ENCODE measurements at places on chromosomes 7 and 10.

DNA sequence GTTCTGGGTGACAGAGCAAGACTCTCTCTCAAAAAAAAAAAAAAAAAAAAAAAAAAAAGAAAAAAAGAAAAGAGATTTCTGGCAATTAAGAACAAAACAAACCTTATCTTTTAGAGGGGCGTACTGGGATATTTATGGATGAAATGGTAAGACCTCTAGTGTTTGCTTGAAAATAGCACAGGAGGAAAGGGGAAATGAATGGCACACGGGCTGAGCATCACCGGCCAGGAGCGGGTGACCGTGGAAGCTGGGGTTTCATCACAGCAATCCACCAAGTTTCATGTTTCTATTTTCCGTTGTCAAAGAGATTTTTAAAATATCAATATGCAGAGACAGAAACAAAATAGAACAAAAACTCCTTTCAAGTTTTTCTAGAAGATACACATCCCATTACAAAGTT lies 105.6 kb downstream of the SVIL start:
- DNase-seq: no peak

DNA sequence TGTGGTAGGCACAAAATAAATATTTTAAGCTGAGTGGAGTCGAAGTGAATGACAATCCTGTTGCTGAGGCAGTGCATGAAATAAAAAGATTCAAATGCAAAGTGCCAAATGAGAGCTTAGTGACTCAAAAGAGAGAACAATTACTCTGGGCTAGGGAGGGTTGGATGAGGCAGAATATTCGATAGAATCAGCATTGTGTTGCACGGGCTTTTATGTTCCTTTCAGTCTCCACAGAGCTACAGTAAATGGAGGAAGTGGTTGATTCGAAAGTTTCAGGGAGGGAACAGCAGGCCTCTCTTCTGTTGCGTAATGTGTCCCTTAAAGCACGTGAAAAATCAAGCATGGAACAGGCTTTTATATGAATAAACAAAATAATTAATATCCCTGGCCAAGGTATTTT lies 599.3 kb upstream of the CELF2 start:
- DNase-seq: no peak

GRCh38 chr7:33089142-33089541 lies 20.1 kb downstream of the RP9 start:
- no peak for DNase-seq

DNA sequence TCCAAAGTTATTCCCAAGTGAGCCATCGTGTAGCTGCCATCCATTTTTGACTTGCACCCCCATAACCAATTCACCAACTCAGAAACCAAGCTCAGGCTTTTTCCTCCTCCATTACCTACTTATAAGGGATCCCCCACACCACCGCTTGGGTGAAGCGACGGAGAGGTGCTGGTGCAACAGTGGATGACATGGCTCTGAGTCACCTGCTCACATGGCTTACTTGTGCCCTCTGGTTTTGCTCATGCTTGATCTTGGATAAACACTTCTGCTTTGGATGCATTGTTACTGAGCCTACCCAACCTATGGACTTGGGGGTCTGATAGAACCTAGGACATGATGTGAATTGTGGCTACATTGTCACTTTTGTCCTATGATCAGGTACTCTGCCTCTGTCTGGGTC lies 12.0 kb upstream of the AKR1B1 start:
- no peak for DNase-seq

DNA sequence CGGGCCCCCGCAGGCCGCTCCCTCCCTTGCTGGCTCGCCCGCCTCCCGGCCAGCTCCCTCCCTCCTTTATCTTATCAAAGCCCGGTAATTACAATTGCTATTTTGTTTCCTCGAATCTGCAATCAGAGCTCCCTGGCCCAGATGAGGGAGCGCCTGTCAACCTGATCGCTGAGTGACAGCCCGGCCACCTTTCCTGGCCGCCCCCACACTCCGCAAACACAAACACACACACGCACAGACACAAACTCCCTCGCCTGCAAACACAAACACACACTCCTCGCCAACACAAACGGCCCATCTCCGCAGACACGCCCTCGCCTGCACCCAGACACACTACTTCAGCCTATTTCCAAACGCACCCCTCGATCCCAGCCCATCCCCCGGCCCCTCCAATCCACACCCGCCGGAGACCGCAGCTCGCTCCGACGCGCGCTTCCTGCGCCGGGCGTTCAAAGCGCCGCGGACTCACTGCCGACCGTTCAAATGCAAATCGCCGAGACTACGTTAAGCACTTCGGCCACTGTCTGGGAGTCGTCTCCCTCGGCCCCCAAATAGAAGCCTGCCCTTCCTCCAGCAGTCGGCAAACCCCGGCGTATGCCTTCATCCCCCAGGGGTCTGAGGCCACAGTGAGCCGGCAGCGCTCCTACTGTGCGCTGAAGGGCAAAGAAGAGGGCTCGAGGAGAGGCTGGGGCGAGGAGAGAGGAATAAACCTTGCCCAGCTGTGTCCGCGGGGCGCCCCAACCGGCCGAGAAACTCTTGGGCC lies 3.0 kb upstream of the FGF8 start:
- DNase-seq: peak; percentile 78

DNA sequence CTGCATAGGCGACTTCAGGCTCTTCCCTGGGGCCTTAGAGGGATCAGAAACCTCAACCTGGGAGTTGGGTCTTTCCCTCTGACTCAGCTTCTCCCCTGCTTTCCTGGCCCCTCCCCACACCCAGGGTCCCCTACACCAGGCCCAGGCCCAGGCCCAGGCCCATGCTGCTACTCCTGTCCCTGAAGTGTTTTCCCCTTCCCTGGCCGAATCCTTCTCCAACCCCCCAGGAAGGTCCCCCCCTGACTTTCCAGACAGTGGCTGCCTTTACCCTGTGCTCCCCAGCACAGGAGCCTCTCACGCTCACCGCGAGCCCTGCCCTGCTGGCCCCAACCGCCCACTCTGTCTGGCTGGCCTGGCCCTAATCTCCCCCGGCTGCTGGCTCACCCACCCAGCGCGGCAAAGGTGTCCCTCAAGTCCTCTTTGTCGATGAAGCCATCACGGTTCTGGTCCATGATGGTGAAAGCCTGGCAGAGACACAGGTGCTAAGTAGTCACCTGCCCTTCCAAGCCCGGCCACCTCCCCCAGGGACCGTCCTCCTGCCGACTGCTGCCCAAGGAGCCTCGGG lies 6.4 kb downstream of the MYL10 start:
- DNase-seq: no peak

DNA sequence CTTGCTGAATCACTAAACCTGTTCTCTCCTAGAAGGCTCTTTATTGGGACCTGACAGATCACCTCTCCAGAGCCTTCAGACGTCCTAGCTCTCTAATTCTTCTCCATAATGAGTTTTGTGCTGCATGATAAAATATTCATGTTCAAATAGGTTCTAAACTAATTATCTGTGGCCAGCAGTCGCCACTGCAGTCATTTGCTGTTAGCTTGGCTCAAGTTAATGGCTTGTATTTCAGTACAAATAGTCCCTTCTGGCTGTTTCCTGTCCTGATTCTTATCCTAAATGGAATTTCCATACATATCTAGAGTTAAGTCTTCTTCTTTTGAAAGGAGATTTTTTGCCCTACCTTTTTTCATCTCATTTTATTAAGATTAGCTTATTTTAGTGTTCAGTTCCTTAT lies 303.2 kb downstream of the EXOC4 start:
- DNase-seq: no peak

DNA sequence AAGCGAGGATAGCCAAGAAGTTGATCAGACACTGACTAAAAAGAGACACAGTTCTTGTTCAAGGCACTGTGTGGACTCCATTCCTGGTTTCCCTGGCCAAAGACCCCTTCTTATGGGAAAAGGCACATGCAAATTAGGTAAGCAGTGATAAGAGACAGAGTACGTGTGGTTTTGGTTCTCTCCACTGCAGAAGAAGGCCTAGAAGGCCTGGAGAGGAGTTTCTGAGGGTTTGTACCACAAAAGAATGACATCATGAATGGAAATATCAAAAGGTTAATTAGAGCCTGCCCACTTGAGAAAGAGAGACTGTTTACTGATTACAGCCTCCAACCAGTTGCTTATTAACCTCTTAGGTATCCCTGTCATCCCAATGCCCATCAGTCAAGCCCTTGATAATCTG lies 137.5 kb downstream of the ZNF365 start:
- DNase-seq: no peak

- no peak for DNase-seq
These were observed 481.7 kb downstream of the PHTF2 start for GRCh38 chr7:78280276-78280675.

- DNase-seq: no peak
These were observed 203.7 kb downstream of the REEP3 start for GRCh38 chr10:63724922-63725321.

DNA sequence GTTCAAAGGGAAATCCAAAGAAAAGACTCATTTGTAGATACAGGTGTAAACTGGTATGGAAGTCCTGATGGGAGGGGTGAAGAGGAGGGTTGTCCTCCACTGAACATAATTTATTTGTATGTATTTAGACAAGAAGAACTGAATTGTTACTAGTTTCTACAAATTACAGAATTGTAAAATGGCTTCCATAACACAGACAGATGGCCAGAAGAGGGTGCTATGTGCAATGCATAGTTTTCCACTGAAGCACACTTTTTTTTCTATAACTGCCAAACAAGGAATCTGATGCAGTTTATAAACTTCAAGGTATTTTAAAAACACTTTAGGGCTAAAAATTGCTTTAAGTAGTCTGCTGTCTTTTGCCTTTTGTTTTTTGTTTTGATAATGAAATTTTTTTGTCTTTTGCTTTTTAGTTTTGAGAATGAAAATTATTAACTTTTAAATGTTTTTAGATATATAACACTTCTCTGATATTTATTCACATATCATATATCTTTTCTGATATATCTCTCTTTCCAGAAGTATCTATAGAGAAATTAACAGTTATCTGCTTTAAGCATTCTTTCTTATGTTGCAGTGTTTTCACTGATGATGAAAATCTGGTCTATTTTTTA lies 58.5 kb downstream of the PHYHIPL start:
- peak; percentile 60 for DNase-seq

DNA sequence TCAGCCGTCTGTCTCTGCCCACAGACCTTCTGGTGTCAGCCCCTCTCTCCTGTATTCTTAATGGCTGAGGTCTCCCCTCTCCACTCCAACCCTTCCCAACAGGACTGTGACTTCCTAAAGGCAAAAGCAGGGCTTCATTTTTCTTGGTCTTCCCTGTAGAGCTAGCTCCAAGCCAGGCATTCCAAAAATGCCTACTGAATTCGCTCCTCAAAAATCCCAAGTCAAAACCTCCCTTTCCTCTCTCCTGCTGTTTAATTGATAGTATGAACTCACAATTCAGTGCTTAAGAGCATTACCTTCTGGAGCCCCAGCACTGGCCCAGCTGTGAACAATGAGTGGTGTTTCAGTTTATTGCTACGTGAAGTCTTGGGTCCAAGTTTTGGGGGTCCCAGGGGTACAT lies 628.4 kb downstream of the PARD3 start:
- DNase-seq: no peak

All from eye (tissue), 1 donor.